SIG-M5 (cell line): ENCODE measurements at places on chromosomes 4 and X.

DNA sequence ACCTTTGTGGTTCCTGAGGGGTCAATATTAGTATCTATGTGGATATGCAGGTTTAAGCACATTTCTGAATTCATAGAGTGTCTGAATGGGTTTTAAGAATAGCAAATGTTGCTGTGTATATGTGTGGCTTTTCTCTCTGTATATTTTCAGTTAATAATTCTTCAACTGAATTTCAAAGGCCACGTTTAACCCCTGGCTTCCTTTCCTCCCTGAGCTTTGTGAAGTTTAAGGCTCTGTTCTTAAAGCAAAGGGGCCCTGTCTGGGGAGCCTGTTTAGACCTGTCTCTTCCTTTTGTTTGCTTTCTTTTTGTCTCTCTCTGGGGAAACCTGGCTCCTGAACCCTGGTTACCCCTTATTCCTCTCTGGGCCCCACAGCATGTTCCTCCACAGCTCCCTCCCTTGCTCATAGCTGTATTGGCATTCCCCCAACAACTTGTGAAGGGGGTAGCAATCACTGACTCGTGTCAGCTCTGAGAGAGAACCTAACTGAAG lies 139.1 kb downstream of the COL4A6 start:
- no peak for DNase-seq

- no peak for DNase-seq
Observed at GRCh38 chrX:41922431-41923151, 763 bp downstream of the CASK start.

DNA sequence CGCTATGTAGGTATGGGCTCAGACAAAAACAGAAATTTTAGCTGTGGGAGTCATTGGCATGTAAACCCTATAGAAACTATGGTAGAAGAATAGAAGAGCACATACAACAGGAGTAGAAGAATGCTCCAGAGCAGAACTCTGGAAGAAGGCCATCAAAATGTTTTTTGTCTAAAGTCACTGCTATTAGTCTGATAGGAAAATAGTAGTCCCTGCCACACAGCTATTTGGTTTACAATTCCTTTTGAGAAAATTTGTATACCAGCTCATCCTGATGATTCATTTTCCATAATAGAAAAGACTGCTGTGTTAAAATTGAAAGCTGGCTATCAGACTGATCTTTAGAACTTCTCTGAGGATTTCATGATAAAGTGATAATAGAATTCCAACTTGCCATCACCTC lies 32.8 kb upstream of the ADAD1 start:
- no peak for DNase-seq

- DNase-seq: no peak
Observed at GRCh38 chr4:81095389-81095788, 64.9 kb downstream of the BMP3 start.

- DNase-seq: no peak
Observed at GRCh38 chr4:46890056-46890455, 19.0 kb downstream of the COX7B2 start.

DNA sequence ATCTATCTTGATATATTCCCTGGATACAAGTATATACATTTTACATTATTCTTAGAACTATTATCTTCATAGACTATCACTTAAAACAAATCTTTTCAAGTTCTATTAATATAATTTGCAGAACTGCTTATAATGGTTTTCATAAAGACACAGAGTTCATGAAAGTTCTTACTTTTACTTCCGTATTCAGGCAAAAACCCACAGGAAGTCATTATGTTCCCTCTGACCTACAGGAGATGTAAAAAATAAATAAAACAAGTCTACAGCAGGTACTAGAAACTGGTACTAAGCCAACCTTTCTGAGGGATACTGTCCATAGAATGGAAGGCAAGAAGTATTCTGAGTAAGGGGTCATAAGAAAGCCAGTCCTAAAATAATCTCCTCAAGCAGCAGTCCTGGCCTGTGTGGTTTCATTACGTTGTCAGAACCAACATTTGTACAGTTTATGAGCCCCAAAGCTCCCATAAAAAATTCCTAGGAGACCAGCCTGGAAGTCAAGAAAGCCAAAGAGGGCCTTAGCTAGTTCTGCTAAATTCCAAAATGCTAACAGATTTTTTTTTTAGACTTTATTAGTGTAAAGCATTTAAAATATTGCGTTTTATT lies 68.6 kb downstream of the CAMK2D start:
- no peak for DNase-seq

DNA sequence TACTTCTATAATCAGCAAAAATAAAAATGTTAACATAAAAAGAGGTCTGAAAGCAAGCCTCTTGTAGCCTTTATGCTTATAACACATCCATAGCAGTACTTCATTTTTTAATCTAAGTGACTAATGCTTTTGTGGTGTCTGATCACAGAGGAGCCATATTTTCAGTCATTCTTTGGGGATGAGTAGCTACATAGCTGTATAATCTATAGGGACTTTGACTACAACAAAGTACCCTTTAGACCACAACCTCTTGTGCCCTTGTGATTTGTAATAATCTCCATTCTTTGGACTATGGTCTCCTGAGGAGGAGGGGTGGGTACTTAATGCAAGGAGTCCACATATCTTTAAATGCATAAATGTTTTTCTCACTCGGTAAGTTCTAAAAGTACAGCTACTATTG lies 9.6 kb downstream of the DRP2 start:
- no peak for DNase-seq

DNA sequence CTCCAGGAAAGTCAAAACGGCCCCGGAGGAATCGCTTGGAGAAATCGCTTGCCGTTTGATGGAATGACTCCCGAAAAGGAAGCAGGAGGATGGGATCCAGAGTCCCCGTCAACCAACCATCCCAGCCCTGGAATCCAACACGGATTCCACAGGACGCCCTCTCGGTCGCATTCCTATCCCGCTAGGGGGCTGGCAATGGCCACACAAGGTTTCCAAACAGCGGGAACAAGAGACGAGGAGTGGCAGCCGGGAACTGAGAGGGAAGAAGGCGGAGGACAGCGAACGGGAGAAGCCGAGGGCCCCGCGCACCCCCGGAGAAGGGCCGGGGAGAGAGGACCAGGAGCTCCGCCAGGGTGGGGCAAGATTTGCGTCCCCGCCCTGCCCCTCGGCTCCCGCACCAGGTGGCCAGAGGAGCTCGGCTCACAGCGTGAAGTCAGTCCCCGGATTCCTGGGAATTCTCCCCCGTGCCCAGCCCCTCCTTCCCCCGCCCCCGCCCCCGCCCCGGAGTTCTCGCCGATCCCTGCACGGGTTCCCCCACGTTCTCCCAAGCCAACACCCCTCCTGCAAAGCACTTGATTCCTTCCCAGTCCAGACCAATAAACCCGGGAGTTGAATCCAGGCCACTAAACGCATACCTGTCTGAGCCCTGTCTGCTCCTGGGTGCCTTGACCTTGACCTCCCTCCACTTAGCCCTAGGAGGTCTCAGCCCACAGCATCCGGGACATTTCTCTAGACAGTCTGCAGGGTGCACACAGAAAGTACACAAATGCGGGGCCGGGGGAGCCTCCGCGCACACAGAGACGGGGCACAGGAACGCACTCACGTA lies 1.4 kb downstream of the PDZD4 start:
- DNase-seq: no peak

- DNase-seq: no peak
Observed at GRCh38 chr4:10582059-10582686, 102.4 kb downstream of the CLNK start.

GRCh38 chrX:103360092-103360491 lies 3.8 kb downstream of the TCEAL9 start:
- no peak for DNase-seq

DNA sequence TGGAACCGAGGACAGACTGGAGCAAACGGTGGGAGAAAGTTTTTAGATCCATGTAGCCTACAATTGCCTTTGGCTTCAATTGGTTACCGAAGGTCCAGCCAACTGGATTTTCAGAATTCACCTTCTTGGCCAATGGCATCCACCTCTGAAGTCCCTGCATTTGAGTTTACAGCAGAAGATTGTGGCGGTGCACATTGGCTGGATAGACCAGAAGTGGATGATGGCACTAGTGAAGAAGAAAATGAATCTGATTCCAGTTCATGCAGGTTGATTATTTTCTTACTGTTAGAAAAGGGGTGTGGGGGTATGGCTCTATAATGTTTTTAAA lies 702 bp downstream of the KLHL5 start:
- DNase-seq: no peak

DNA sequence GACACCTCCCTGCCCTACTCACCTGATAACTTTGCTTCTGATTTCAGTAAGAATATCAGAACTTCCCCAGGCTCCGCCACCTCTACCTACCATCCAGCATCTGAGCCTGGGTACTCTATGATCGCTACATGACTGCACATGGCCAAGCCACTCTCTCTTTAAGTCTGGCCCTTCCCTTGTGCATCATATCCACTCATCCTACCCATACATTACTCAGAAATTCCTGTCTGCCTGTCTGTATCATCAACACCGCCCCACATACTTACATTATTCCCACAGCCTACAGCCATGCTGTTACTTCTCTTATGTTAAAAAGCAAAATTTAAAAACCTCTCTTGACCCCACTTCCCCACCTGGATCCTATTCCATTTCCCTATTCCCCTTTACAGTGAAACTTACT lies 84.7 kb downstream of the SCD5 start:
- no peak for DNase-seq

- DNase-seq: no peak
Observed at GRCh38 chrX:155112171-155112570, 40.9 kb downstream of the BRCC3 start.

DNA sequence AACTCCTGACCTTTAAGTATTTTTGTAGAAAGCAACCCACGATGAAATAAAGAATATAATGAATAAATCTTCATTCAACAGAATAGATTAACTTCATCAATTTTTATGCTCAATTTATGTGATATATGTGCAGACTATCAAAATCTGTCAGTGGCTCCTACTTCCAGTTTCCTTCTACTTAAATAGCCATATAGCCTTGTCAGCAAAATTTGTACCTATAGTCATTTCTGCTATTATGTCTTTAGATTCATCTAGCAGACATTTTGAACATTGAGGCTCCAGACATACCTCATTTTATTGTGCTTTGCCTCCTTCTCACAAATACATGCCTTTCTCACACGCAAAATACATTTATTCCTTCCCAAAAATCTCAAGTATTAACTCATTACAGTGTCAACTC lies 971.7 kb downstream of the FAM133A start:
- DNase-seq: no peak

DNA sequence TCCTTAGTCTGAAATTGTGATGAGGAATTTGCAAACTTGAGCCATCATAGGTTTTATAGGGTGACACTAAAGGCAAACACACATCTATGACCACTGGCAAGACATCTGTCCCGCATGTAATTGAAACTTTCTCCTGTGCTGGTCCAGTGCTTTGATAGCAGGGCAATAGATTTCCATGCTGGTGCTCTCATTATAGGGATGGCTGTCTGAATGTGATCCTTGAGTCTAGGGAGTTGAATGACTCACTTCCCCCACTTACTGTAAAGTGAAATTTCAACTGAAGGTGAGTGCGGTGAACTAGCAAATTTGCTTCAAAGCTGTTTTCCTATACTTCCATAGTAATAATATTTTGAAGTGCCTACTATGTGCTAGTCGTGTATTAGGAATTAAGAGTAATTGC lies 1630.0 kb downstream of the STIM2 start:
- DNase-seq: no peak

GRCh38 chr4:158374318-158374717 lies 147.4 kb upstream of the RXFP1 start:
- no peak for DNase-seq

DNA sequence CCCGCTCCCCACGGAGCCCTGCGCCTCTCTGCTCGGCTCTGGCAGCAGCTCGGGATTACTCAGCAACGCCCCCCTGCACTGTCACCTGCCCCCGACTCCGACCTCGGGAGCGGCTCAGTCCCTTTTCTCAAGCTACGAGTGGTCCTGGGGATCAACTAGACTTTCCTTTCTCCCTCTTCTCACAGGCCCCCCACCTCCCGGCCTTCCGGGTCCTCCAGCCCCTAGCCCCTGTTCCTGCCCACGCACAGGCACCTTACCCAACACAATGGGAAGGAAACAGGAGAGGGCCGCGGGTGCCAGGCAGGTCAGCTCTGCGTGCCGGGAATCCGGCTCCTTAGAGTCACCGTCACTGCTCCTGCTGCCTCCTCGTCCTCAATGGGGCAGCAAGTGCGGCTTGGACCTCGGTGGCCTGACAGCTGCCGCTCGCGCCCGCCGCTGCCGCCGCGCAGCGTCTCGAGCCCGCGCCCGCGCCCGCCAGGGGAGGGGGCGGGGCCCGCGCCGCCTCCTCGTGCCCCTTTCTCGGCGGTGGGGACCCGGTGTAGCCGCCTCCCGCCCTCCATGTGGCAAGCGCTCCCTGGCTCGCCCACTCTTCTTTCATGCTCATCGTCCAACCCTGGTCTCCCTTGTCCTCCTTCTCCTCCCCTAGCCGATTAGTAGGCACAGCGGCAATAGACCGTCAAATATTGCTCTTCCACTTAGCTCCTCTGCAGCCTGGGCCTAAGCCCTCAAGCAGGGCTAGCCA lies at the start of gene RAB9B:
TSS of gene RAB9B (minus strand) at position 455 of the 742 bp plus-strand sequence. CDS start 6,473 bp downstream, outside the sequence.
- no peak for DNase-seq

GRCh38 chrX:38484607-38485498 lies 76.5 kb upstream of the TSPAN7 start:
- DNase-seq: no peak

DNA sequence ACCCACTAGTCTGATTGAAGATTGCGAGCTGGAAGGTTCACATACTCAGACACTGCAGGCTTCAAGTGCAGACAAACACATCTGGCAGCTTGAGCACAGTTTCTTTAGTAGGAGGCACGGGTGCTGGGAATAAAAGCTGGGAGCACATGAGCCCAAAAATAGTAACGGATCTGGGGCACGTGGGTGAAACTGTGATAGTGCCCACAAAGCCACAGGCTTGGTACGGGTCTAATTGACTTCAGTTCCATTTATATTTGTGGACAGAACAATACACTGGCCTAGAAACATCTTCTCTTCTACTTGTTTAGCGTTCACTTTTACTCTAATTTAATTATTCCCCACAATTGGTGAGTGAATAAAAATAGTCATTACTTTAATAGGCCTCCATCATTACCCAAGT lies 2370.7 kb downstream of the PCDH7 start:
- no peak for DNase-seq

DNA sequence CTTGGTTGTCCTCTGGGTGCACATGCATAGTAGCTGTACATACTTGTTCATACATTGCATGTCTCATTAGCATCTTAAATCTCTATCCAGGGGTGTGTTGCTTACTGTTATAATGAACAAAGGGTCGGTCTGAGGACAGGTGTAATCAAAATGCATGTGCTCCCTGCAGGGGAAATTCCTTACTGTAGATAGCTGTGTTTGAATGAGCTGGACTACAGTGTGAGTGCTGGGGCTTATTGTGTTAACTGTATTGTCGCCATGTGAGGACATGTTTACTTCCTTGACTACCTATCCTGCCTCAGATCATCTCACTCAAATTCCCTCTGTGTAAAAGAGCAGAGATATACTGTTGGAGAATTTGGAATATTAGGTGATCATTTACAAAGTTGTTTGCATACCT lies 98.7 kb downstream of the KLHL34 start:
- no peak for DNase-seq
